ENCODE measurements at places on chromosomes 16 and 17.
A peak's percentile ranks its signal among the peaks of the same experiment; 100 is the strongest.

DNA sequence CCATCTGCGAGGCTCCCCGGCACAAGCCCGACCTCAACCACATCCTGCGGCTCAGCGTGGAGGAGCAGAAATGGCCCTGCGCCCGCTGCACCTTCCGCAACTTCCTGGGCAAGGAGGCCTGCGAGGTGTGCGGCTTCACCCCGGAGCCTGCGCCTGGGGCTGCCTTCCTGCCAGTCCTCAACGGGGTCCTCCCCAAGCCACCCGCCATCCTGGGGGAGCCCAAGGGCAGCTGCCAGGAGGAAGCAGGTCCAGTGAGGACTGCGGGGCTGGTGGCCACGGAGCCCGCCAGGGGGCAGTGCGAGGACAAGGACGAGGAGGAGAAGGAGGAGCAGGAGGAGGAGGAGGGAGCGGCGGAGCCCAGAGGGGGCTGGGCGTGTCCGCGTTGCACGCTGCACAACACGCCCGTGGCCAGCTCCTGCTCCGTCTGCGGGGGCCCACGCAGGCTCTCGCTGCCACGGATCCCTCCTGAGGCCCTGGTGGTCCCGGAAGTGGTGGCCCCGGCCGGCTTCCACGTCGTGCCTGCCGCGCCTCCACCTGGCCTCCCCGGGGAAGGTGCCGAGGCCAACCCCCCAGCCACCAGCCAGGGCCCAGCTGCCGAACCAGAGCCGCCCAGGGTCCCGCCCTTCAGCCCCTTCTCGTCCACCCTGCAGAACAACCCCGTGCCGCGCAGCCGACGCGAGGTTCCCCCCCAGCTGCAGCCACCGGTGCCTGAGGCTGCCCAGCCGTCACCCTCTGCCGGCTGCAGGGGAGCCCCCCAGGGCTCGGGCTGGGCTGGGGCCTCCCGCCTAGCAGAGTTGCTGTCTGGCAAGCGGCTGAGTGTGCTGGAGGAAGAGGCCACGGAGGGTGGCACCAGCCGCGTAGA lies 13.1 kb upstream of the PRR35 start:
- peak; percentile 23 for DNase-seq

GRCh38 chr17:29393436-29393835 lies 3.3 kb downstream of the TAOK1 start:
- DNase-seq: no peak

GRCh38 chr17:40058186-40058784 lies 4.1 kb upstream of the MED24 start:
- no peak for DNase-seq

DNA sequence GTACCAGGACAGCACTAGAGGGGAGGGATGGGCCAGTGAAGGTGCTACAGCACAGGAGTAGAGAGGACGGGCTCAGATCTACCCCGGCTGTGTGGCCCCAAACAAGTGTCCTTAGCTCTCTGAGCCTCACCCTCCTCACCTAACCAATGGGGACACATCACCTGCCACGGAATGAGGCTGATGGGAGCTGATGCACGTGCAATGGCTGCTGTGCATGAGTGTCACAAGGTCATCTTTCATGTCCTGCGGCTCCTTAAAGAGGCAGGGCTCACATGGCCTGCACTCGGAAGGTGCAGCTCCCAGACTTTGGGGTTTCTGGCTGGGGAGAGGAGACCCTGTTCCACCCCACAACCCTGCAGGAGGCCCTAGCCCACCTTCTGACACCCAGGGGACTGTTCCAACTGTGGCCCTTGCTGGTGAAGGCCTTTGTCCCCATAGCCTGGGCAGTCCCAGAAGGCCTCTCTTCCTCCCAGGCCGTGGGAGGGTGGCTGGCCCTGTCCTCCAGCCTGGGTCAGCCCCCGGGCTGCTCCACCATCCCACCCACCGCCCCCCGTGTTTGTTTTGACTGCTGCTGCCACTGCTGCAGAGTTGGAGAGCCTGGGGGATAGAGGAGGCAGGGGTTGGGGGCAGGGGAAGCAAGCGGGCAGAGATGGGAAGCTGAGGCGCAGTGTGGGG lies 10.5 kb downstream of the HAP1 start:
- no peak for DNase-seq

GRCh38 chr17:38575781-38576180 lies 30.0 kb downstream of the SRCIN1 start:
- no peak for DNase-seq

DNA sequence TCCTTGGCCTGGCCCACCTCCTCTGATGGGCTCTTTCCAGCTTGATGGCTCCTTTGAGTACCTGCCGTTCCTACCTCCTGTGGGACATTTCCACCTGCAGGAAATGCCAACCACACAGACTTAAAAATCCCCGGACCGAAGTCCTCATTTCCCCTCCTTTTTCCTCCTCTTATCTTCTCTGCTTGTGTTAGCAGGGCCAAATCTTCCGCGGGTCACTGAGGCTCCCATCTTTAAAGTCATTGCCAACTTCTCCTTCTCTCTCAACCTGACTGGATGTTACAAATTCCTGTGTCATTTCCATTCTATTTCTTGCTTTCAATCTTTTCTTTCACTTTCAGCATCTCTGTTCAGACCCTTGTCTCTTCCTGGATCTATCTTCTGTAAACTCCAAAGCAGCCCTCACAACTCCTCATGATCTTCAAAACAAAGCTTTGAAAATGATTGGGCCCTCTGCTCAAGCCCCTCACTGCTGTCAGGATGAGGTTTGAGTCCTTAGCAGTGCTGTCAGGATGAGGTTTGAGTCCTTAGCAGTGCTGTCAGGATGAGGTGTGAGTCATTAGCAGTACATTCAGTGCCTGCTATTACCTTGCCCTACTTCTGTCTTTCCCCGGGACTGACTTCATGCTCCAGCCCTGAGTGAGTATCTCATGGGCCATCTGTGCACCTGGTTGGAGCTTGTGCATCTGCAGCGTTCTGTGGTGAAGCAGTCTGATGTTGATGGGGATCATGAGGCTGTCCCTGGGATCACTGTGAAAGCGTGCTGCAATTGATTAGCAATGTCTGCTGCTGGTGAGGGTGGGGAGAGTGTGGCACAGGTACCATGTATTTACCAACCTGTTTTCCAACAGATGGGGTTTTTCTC lies 100.1 kb downstream of the IRF8 start:
- DNase-seq: no peak

DNA sequence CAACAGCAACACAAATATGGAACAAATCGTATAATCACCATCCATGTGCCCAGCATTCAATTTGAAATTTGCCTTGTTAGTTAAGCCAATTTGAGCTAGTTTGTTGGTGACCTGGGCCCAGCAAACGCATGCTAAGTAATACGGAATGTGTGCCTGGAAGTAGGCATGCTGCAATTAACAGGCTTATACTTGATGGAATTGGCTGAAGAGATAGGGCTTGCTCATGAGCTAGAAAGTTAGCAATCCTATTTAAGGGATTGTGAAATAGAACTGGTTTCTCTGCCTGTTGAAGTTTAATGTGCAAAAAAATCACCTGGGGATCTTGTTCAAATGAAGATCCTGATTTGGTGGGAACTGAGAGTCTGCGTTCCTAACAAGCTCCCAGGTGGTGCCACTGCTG lies 8.5 kb upstream of the LPO start:
- no peak for DNase-seq

DNA sequence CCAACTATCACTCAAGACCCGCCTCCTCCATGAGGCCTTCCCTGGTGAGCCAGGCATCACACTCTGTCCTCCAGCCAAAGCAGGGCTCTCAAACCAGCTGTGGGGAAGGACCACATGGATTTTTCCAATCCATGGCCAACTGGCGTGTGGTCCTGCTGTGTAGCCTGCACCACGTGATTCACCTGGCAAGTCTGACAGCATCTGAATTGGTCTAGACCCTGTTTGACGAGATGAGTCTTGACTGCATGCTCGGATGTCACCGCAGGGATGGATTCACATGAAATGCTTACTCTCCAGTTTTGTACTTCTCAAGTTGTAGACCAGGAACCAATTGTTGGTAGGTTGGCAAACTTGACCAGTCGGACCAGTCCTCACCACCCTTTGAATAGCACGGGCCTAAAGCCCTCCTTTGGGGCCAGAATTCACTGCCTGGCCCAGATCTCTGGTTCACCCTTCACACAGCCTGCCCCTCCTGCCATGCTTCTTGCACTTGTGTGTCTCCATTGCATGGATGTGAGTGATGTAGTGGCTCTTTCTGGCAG lies 9.9 kb downstream of the CRHR1 start:
- no peak for DNase-seq

DNA sequence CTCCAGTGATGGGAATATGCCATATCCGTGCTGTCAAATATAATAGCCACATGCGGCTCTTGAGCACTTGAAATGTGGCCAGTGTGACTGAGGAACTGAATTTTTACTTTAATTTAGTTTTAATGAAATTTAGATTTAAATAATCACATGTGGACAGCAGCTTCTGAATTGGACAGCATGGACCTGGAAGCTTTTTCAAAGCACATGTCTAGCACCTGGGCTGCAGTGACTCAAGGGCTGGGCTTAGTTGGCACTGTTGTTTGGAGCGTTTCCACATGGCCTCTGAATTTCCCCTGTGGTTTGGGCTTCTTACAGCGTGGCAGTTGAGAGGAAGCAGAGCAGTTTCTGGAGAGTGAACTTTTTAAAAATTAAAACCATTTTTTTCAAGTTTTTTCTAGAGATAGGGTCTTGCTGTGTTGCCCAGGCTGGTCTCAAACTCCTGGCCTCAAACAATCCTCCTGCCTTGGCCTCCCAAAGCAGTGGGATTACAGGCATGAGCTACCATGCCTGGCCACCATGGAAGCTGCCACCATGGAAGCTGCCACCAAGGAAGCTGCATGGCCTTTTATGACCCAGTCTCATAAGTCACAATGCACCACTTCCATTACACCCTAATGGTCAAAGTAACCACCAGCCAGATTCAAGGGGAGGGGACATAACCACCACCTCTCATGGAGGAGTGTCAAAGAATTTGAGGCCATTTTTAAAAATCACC lies 6.7 kb upstream of the TOB1 start:
- DNase-seq: peak; percentile 44

DNA sequence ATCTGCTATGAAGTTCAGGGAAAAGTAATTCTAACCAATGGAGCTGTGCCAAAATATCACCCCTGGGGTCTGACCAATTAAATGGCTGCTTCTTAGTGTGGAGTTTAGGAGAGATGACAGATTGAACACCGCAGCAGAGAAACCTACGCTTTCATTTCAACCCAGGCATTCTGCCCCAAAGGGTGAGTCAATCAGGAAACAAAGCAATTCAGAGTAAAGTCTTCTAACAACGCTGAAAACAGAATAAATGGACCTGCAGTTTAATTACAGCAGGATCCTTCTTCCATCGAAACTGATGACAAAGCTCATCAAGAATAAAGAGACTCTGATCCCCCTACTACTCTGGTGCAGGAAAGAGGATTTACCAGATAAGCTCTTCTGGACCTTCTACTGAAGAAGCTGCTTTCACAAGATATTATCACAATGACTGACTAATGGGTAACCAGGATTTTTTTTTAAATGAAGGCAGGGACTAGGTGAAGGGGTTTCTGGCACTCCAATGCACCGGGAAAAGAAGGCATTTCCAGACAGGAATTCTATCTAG lies 16.7 kb downstream of the RFFL start:
- peak; percentile 81 for DNase-seq

DNA sequence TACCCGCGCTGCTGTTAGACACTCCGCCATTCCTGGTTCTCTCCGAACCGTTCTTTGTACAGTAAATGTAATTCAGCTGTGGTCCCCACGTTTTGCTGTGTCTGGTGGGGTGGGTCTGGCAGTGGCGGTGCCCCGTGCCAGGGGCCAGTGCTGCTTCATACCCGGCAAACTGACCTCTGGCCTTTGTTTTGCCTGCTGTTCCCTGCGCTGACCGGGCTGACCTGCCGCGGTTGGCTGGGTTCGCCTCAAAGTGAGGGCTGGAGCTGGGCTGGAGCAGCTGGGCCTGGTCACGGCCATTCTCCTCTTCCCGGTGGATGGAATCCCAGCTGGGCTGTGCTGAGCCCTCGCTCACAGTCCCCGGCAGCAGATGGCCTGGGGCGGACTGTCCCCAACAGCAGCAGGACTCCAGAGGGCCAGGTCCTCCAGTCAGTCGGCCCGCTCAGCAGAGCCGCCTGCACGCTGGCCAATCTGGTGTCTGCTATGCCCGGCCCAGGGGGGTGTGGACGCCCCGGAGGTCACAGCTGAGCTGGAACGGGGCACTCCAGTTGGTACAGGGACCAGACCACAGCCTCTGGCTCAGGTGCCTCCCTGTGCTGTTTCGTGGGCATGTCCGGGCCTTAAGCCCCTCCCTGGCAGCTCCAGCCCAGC lies 1.5 kb upstream of the WFIKKN1 start:
- DNase-seq: no peak

- peak; percentile 11 for DNase-seq
These were observed 388.0 kb downstream of the SEC14L1 start for GRCh38 chr17:77528516-77529327.

- DNase-seq: no peak
These were observed 2.3 kb downstream of the TMEM107 start for GRCh38 chr17:8173871-8174322.

- DNase-seq: peak; percentile 29
These were observed 4.5 kb downstream of the FBXL19 start for GRCh38 chr16:30927789-30928378.
